CD4-positive, alpha-beta T cell (primary cell): ENCODE measurements at places on chromosomes 7 and 10.

- no peak for DNase-seq
Measured at GRCh38 chr10:83108565-83109333, 1030.6 kb upstream of the GHITM start.

DNA sequence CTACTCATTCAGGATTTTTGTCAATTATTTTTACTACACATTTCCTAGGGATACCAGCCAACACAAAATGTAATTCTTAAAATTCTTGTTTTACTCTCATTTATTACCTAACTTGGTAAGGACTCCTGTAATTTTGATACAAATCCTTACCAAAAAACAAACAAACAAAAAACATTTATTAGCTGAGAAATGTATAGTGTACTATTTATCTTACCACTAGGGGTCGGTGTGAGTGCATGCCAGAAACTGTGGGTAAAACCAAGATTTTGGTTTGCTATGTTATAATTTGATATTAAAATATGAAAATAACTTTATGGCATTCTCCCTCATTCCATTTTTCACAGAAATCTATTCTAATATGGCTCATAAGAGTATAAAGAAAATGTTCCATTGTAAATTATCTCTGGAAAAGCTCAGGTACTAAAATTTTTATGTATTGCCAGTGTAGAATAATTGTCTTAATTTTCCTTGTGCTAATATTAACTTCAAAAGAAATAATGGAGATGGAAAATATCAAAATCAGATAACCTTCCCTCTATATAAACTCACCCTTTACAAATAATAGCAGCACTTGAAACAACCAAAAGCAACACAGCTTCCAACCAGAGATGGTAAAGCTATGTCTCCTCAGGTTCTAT, 290.8 kb upstream of the PCDH15 start:
- DNase-seq: no peak

DNA sequence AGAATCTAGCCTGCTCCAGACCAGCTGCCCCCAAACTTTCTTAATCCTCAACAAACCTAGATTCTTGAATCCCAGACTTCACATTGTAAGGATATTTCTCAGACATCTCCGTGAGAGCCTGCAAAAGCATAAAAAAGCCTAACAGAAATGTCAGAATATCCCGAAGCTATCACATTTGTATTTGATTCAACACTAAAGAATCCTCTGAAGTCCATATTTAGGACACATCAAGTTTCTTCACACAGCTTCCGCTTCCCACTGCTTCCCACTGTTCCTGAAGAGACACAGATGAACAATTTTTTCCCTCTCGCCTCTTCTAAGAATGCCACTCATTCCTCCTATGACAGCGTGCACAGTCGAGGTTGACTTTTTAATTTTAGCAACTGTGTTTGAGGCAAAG, 396.2 kb upstream of the IGFBP3 start:
- DNase-seq: no peak

DNA sequence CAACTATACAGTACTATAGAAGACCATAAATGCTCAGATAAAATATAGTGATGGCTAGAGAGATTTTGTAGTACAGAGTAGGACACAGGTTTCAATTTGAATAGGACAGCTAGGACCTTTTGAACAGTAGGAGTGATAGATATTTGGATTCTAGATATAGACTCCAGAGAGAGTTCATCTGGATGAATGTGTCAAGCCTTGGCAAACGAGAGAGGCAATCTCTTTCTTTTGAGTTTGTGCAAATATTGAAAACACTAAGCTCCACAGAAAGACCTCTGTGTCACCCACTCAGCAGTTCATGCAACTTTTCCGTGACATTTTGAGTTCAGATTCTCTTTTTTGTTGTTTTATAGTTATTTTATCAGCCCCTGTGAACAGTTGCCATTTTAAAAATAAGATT, 834.3 kb upstream of the COBL start:
- DNase-seq: no peak

DNA sequence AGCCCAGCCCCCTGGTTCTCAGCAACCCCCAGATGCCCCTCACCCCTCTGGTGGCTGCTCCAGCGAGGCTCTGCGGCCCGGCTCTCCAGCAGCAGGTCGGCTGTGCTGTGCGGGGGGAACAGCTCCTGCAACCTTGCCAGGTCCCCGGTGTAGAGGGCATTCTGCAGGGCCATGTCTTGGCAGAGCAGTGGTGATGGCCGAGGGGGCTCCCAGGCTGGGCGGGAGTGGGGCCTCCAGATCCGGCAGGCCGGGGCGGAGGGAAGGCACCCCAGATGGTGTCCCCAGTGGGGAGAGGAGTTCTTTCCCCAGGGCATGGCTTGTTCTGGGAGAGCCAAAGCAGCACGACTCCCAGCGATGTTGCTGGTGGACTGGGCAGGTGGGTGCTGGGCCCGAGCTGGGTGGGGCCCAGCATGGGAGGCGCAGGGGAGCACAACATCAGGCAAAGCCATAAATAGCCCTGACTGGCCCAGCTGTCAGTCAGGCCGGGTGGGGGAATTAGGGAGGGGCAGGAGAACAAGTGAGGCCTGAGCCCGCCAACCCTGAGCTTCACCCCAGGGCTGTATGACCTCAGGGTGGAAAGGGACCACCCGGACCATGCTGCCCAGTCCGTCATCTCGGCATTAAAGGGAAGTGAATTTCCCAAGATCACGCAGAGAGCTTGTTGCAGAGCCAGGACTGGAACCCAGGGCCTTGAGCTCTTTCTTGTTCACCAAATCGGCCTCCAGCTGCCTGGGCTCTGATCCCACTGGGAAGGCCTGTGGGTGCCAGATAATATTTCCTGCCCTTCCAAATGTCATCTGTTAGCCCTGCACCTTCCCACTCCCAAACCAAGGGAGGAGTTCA, 580 bp upstream of the ASB10 start:
- no peak for DNase-seq

GRCh38 chr10:88886557-88886956, 6.5 kb downstream of the STAMBPL1 start:
- no peak for DNase-seq

GRCh38 chr7:77565917-77566316, 28.8 kb downstream of the PTPN12 start:
- DNase-seq: no peak

GRCh38 chr10:99926925-99927720, 82.6 kb downstream of the DNMBP start:
- DNase-seq: no peak

DNA sequence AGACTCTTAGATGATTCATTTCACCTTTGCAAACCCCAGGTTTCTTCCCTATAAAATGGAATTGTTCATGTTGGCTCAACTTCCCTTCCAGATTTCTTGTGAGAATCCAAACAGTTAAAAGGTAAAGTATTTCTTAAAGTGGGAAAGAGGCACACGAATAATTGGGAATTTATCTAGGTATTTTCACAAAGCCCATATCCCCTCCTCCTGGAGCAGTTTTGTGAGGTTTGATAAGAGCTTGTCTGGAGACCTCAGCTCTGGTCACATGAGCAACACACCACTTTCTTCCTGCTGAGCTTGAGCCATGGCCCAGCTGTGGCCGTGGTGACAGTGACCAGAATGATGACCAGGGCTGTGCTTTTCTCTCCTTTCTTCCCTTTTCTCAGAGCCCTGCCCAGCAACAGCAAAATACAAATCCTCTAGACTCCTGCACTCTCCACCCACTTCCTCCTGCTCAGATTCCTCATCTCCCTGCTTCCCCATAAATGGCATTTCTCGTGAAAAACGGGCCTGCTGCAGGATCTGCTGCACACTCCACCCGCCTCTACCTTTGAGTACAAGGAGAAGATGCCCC, 87.7 kb downstream of the PIK3CG start:
- DNase-seq: no peak

- no peak for DNase-seq
Measured at GRCh38 chr7:4796453-4796852, 21.0 kb downstream of the AP5Z1 start.

GRCh38 chr10:4748491-4749270, 77.3 kb upstream of the AKR1E2 start:
- DNase-seq: no peak

DNA sequence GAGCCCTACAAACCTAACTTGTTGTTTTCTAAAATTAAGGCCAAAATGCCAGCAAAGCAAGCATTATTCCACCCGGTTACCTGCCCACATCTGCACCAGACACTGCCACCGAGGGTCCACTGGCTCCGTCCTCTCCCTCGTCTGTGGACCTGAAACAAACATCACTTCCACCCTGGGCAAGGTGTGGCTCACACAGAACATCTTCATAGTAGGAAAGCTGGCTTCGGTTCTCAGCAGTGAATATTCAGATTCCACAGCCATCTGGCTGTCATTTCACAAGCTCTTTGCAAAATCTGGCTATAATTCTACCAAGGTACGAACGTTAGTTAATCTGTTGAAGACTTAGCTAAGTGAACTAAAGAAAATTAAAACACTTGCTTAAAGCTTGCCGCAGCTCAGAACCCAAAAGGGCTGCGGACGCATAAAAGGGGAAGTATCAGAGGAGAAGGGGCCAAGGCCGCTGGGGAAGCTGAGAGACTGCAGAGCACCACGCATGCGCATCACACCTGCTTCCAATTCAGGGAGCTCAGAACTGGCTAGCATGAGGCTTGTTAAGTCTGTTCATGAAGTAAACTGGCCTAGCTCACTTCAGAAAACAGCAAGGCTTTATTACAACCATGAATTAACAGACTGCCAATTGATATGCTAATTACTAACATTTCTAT, 46.1 kb downstream of the PTPRN2 start:
- no peak for DNase-seq

DNA sequence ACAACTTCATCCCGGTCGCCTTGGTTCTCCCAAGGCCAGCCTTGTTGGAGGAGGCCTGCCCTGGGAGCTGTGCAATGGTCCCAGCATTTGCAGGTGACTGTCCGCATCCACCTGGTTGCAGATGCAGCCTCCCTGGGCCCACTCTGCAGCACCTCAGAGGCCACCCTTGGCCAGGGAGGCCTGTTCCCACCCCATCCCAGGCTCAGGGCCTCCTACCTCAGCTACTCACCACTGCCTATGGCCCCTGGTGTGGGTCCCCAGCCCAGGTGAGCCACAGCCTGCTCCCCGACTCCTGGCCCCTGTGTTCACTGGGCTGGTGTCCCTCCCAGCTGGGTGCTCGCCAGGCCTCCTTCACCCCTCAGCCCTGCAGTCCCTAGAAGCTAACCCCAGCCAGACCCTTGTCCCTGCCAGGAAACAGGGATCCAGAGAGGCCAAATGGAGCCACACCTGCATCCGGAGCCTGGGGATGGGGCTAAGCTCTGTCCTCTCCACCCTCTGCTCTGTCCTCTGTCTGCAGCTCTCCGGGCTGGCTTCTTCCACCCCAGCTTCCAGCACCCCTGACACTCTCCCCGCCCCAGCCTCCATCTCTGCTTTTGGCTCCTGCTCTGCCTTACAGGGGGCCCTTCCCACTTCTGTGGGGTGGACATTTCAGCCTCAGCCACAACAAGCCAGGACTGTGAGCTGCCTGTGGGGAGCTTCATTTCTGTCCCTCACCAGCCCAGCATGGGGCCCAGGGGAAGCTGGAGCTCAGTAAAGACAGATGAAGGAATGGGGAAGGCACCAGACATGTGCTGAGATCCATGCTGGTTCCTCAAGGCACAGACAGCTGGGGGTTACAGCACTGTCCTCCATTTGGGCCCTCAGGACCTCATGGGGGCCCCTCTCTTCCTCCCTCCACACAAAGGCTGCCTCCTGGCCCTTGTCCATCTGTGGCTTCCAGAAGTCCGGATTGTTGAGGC, 35.6 kb upstream of the ANTXRL start:
- peak; percentile 4 for DNase-seq

DNA sequence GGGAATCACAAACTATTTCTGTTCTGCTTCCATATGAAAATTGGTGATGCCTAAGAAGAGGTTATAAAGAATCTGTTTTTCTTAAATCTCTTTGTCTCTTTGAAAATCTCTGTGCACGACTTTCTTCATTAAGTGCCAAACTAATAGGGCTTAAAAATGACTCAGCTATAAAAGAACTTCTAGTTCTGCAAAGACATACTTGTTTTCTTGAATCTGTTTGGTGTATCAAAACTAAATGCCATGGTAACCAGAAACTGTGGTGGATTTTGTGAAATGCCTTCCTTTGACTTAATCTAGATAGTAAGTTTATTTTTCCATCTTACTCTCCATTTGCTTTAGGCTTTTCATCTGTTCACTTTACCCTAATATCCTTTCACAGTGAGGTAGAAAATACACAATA, 417.8 kb downstream of the PARD3 start:
- no peak for DNase-seq

DNA sequence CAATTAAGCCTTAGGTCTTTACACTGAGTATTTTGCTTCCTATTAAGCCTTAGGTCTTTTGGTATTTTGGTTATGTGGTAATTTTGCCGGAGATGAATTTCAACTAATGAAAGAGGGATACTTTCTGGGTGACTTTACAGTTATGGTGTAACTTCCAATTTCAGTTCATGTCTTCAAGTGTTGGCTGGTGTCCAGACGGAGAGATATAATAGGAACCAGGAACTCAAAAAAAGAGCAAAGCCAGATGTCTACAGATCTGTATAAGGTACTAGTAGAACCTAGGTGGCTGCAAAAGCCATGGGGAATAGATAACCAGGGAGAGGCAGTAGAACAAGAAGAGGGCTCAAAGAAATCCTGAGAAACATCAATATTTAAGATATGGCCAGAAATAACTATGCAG, 12.3 kb downstream of the ERCC6 start:
- no peak for DNase-seq

GRCh38 chr10:26468700-26469099, 30.6 kb downstream of the APBB1IP start:
- peak; percentile 77 for DNase-seq

- DNase-seq: no peak
Measured at GRCh38 chr7:43476896-43477295, 106.0 kb upstream of the STK17A start.

DNA sequence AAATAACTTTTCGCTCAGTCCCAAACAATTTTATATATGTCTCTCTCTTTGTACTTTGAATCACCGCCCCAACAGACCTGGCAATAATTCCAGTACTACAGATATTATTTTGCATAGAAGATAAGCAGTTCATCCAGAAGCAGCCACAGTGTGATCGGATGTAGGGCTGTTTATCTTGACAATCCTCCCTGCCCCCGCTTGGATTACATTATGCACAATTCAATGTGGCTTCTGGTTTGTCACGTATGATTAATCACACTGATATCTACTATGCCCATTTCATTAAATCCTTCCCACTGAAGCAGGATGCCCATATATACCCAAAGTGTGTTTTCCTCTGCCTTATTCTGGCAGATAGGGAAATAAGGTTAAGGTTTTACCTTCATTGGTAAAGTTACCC, 115.2 kb downstream of the PDE1C start:
- no peak for DNase-seq

GRCh38 chr10:113689057-113689456, 9.3 kb downstream of the CASP7 start:
- DNase-seq: no peak

- no peak for DNase-seq
Measured at GRCh38 chr10:8731121-8732095, 676.9 kb downstream of the GATA3 start.
